GM04503 (cell line): ENCODE measurements at places on chromosomes 4 and X.

DNA sequence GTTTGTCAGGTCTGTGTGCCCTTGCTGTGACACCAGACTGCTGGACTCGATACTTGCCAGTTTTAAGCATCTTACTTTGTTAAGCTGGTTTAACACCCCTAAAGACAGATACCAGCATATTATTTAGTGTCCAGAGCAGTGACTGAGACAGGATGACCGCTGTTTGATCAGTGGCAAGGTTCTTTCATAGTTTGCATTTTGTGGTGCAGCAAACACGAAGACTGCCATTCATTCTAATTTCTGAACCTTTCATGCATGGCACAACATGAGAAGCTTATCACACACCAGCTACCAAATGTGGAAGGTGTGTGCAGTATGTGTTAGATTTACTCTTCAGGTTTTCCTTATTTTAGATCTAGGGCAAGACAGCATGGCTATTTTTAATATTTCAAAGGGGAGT, 28.2 kb downstream of the JADE1 start:
- DNase-seq, result no peak

DNA sequence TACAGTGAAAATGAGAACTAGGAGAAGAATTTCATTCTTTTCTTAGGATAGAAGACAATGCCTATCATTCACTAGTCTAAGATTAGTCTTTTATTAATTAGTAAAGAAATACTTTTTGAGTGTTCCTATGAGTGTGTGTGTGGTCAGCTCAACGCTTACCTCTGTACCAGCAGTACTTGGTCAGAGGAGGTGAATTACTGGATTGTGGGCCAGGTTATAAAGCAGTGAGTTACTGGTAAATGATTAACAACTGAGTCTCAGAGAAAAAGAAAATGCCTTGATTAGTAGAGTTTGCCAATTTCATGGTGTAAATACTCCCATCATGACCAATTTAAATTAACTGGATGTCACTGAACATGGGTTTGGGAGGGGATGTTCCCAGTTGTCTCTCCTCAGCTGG, 444.6 kb downstream of the STIM2 start:
- no peak for DNase-seq

DNA sequence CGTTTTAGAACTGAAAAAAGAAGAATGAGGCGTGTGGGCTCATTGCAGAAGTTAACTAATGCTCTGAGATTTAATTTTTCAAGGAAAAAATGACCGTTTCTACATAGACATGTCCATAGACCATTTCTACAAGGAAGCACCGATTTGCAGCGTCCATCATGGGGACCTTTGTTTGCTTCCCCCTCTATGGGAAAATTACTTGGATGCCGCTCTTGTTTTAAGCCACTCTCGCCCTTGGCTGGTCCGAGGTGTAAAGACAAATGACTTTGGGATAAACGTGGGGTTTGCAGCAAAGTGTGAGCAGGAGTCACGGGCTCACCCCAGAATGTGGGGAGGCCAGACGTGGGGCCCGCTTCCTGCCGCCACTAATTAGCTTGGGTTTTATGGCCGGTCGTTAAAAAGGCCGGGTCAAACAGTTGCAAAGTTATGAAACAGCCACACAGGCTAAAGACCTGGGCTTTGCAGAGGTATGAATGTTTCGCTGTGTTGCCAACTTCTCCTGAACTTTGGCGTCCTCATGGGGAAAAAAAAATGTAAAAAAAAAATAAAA, 235.9 kb downstream of the SHOX start:
- no peak for DNase-seq

GRCh38 chr4:79476196-79476595, 68.2 kb upstream of the GK2 start:
- DNase-seq, result no peak

GRCh38 chrX:132331532-132331931, 112.3 kb upstream of the RAP2C start:
- DNase-seq, result no peak

DNA sequence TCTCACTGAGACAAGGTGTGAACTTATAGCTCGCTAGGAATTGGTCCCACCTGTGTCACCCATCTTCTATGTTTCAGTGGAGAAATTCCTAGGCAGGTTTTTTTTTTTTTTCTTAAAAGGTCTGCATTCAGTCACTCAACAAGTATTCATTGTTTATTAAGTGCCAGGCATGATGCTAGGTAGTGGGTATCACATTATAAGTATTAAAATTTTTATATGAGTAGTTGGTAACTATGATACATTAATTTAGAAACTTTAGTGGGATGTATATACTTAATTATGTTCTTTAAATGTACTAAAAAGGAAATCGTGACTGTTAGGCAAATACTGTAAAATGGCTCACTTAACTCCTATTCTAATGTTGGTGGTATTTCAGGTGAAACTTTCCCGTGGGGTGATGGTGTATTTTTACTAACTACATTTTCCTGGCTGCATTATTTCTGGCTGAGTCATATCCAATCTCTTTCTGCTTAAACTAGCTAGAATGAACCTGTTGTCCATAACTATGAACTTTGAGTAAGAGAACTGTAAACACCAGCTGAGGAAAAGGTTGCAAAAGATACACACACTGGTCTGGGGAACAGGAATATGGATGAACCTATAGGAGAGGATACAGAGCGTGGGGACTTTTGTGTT, 49.3 kb upstream of the MED14 start:
- no peak for DNase-seq

GRCh38 chr4:157271166-157271869, 50.8 kb downstream of the GRIA2 start:
- DNase-seq, result no peak

GRCh38 chr4:6953751-6954380, 44.2 kb downstream of the TBC1D14 start:
- peak; percentile 28 for DNase-seq

- no peak for DNase-seq
Measured at GRCh38 chr4:140078366-140078765, 75.6 kb downstream of the MAML3 start.

DNA sequence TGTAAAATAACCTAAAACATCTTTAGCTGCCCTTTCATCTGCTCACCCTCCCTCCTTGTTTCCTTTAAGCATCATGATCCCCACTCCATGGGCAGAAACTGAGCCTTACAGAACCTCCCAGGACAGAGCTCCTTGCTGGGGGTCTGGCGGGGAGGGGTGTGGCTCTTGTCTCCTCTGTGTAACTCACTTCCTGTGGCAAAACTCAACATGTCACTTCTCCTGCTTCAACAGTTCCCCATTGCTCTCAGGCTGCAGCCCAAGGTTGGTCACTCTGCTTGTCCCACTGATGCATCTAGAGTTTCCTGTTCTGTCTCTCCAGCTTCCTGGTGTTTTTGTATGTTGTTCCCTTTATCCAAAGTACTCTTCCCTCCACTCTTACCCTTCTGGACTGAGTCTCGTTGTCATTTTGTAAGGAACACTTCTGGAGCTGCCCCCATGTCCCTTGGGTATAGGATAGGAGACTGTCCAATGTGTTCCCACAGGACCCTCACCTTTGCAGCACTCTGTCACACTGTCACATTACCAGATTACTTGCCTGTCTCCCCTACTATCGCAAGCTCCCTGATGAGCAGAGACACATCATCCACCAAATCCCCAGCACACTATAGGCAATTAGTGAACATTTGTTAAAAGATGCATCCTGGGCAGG, 19.6 kb downstream of the TMEM31 start:
- no peak for DNase-seq

DNA sequence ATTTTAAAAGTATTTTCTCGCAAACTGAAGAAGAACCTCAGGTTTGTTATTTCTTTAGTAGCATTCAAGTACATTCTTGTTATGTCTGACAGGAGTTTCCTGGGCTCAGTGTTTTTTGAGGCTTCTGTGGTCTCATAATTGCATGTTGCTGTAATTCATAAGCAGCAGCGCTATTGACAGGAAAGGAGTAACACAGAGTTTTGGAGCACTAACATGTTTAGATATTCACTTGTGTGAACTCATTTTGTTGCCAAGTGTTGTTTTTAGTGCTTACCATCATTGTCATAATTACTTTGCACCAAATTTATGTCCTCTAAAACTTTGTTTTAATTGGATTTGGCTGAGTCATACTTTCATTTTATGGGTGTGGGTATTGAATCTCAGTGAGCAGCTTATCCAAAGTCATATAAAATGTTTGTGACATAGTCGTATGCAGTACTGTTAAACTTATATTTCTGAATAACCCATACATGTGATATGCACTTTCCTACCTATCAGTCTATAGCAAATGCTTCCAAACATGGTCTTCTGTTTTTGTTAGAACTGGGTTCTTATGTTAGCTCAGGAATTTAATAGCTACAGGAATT, 358.7 kb upstream of the CTSO start:
- DNase-seq, result no peak

DNA sequence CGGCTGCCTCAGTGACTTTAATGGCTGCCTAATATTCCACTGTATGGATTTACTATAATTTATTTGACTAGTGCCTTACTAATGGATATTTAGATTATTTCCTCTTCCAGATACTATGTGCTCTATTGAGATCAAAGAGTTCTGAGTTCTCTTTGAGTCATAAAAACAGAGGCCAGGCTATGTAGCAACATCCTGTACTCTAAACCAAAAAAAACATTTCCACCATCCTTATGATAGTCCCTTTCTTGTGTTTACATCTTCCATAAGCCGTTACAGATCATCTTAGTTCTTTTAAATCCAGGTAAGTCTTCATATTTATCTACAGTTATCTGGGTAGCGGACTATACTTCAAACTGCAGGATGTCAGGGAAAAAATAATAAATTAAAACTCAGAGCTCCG, 56.6 kb upstream of the TMEM184C start:
- DNase-seq, result no peak

DNA sequence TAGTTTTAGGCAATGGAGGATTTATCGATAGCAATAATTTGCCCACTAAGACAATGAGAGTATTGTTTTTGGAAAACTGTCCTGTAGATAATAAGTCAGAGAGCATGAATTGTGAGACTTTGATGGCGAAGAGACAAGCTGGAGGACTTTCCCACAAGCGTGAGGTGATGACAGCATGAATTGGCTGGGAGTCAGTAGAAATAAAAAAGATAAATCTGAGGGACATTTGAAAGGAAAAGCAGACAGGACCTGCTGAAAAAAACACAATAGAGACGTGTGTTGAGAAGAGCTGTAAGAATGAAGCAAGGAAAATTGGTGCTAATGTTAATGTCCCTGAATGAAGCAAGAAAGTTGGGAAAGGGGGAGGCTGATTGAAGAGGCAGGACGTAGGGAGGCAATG, 233.5 kb downstream of the DCTD start:
- peak; percentile 3 for DNase-seq

GRCh38 chr4:25908491-25908901, 5.5 kb upstream of the SMIM20 start:
- DNase-seq, result peak; percentile 78

DNA sequence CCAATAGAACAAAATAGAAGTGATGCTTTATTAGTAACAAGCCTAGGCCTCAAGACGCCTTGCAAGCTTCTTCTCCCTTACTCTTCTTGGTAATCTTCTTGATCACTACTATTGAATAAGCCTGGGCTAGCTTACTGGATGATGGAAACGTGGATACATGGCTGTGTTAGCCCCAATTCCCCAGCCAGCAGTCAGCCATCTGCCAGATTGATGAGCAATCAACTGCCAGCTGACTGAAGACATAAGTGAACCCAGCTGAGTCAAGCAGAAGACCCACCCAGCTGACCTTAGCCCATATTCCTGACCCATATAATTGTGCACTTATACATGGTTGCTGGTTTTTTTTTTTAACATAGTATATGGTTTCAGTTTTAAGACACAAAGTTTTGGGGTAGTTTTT, 130.4 kb downstream of the DHX15 start:
- DNase-seq, result no peak

DNA sequence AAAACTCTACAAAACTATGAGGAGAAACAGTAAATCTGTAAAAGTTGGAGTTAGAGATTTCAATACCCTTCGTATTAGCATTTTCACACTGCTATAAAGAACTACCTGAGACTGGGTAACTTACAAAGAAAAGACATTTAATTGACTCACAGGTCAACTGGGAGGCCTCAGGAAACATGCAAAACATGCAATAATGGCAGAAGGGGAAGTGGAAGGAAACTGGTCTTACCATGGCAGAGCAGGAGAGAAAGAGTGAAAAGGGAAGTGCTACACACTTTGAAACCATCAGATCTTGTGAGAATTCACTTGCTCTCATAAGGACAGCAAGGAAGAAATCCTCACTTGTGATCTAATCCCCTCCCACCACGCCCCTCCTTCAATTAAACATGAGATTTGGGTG, 949.9 kb downstream of the TECRL start:
- no peak for DNase-seq

DNA sequence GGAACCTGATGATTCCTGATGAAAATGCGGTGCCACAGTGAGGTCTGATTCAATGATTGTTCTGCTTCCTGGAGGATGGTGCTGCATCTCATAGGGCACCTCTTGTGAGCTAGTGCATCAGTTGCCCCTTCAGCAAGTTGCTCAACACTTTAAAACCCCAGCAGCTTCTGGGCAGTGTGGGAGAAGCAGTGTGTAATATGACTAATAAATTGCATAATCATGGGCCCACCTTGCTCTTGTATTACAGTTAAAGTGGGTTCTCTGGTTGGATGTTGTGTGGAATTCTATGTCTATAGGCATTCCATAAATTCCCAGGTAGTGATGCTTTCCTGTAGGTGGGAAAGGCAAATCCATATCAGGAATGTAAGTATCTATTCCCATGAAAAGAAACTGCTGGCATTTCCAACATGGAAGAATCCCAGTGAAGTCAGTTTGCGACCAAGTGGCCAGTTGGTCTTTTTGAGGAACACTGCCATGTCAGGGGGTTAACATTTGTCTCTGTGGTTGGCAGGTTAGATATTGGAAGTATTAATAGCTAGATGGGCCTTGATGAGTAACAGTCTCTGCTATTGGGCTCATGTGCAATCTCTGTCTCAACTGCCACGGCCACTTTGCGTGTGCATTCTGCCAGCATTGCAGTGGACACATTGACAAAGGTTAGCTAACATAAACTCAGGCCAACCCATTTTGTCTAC, 121.1 kb upstream of the OTUD4 start:
- DNase-seq, result no peak

- no peak for DNase-seq
Measured at GRCh38 chr4:19399001-19399400, 852.7 kb upstream of the SLIT2 start.

- DNase-seq, result no peak
Measured at GRCh38 chrX:49878128-49878833, 1.0 kb upstream of the USP27X start.

DNA sequence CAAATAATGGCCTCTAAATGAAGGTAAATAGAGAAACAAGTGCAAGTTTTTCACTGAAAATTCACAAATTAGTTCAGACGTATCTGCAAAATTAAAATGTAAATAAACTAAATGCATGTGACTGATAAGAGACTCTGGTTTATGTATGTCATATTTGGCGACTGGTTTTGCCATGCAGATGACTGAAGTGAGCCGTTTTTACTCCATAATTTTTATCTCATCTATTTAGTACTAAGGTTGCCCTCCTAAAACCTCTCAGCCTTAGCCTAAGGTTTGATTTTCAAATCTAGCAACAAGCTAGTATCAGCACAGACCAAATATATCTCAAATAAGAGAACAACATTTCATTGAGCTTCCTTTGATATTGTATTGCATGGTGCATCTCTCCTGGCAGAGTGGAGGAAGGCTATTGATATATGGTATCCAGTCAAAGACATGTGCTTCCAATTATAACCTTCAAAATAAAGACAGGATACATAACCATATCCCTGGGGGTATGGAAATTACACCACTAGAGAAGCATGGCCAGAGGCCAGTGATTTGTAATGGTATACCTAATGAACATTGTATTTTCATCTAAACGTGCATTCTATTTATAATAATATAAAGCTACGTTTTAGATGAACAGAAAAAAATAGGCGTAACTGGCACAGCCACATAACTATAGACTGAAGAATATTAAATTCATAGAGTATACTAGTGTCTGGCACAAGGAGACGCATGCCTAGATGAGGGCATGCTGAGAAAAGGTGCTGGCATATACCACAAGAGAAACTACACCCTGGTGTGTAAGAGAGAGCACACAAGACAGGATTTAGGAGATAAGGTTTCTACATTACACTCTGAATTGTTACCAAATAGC, 392.6 kb upstream of the INTU start:
- DNase-seq, result no peak
